Amygdala (tissue), 56 donors: ENCODE measurements at places on chromosomes 4 and X.
A peak's percentile ranks its signal among the peaks of the same experiment; 100 is the strongest.

DNA sequence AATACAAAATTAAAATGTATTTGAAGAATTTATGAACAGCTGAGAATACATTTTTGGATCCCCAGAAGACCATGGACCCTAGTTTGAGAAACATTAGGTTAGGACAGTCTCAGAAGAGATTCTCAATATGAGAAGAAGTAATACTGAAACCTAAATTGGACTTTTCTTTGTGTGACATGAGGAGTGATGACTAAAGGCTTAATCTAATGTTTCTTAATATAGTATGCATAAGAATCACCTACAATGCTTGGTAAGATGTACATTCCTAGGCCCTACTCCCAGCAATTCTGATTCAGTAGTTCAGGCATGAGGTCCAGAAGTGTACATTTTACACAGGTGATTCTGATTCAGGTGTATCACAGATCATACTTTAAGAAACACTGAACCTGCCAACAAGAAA lies 31.6 kb upstream of the HUWE1 start:
- DNase-seq, result no peak

- no peak for DNase-seq
These were observed 16.0 kb upstream of the MID1 start for GRCh38 chrX:10636337-10636736.

- no peak for DNase-seq
These were observed 102.5 kb downstream of the CPEB2 start for GRCh38 chr4:15104825-15105224.

DNA sequence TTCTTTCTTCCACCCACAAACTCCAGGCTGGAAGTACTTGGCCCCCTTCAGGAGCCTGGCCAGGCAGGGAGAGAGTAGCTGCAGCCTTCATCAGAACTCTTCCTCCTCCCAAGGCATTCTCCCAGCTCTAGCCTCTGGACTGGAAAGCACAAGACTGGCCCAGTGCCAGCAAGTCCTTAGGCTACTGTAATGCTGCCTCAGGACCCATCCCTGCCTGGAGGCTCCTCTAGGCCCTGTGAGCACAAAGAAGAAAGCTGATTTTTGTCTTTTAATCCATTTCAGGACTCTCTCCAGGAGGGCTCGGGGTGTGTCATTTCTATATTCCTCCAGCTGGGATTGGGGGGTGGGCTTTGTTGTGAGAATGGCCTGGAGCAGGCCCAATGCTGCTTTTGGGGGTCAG lies 10.8 kb downstream of the AWAT2 start:
- DNase-seq, result no peak

GRCh38 chr4:177271915-177272766 lies 37.5 kb upstream of the NEIL3 start:
- no peak for DNase-seq

DNA sequence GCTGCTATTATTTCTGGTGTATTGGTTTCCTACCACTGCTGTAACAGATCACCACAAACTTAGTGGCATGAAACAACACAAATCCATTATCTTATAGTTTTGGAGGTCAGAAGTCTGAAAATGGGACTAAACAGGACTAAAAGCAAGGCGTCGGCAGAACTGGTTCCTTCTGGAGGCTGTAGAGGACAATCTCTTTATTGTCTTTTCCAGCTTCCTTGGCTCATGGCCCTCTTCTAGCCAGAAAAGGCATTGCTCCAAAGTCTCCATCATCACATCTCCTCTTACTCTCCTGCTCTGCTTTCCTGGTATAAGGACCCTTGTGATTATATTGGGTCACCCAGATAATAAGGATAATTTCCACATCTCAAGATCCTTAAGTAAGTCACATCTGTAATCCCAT lies 121.9 kb downstream of the CLCN4 start:
- no peak for DNase-seq

GRCh38 chrX:24870143-24870542 lies 145.6 kb downstream of the ARX start:
- DNase-seq, result no peak

DNA sequence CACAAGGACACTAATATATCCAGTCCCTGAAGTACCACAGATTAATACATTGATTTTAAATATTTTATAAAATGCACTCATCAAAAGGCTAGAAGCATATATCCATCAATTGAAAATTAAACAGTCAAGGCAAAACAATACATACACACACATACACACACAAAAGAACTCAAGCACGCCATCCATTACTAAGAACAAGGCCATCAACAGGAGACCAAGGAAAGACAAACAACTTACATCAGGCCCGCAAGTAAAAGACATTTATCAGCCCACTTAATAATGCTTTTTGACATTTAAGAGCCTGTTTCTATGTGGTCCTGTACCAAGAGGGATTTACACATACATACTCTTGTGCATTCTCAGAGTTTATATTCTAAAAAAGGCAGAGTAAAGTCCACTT lies 50.0 kb upstream of the ZNF827 start:
- no peak for DNase-seq

- DNase-seq, result no peak
These were observed 174.5 kb downstream of the SMIM20 start for GRCh38 chr4:26088433-26088928.

GRCh38 chr4:2331043-2331420 lies 69.1 kb upstream of the MXD4 start:
- no peak for DNase-seq

- DNase-seq, result no peak
These were observed 52.1 kb downstream of the XAGE2 start for GRCh38 chrX:52420824-52421443.

- DNase-seq, result no peak
These were observed 142.4 kb upstream of the ANKRD50 start for GRCh38 chr4:124854968-124855367.

- no peak for DNase-seq
These were observed 275.2 kb upstream of the EDA2R start for GRCh38 chrX:66914080-66914479.

GRCh38 chrX:31237189-31237588 lies 165.3 kb upstream of the FTHL17 start:
- DNase-seq, result no peak

GRCh38 chr4:1212546-1213335 lies 36.2 kb downstream of the CTBP1 start:
- no peak for DNase-seq

DNA sequence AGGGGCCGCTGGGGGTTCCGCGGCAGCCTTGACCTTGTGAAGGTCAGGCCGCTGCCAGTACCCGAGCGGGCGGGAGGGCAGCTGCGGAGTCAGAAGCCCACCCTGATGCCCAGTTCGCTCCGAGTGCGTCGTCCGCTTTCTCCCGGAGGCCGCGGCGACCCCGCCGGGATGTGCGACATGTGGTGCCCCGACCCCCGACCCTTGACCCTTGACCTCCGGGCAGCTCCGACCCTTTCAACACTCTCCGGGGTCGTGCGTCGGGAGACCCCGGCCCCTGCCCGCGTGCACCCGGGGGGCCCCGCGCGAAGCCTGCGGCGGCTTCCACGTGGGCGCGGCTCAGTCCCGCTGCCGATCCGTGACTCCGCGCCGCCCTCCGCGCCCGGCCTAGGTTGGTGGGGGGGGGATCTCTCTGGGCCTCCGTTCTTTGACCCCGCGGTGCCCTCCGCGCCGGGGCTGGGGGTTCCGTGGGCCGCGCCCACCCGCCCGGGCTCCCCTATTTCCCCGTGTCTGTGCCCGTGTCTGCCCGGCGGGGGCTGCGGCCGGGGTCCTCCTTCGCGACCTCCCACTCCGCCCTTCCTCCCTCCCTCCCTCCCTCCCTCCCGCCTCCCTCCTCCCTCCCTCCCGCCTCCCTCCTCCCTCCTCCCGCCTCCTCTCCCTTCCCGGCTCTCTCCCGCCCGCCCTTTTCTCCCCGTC lies 609 bp upstream of the SLC25A6 start:
- no peak for DNase-seq

DNA sequence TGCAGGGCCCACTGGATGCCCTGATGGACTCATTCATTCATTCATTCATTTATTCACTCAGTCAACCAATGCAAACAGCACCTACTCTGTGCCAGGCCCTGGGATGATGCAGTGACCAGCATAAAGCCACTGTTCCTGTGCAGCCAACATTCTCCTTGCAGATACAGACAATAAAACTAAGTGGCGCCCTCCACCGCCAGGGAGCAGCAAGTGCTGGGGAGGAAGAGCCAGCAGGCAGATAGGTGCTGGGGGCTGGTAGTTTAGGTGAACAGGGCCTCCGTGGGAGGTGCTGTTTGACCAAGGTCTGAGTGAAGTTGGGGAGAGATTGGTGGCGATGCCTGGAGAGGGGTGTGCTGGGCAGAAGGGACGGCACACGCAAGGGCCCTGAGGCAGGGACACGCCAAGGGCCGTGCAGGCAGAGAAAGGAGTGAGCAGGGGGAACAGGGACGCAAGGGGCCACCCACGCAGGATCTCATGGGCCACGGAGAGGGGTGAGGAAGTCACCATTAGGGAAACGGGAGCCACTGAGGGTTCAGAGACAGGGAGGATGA lies 65.5 kb downstream of the WFS1 start:
- no peak for DNase-seq

- peak; percentile 83 for DNase-seq
These were observed 1.8 kb downstream of the ABCD1 start for GRCh38 chrX:153726286-153727122.

DNA sequence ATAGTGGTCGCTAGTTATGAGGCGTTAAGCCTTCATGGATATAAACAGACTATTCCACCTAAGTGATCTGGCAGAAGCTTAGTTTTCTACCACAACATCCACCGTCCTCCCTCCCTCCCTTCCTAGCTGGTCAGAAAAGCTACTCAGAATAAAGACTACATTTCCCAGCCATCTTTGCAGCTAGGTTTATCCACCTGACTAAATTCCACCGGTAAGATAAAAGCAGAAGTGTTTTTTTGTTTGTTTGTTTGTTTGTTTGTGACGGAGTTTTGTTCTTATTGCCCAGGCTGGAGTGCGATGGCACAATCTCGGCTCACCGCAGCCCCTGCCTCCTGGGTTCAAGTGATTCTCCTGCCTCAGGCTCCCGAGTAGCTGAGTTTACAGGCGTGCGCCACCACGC lies 44.3 kb downstream of the HELT start:
- no peak for DNase-seq

GRCh38 chr4:52106191-52106590 lies 55.1 kb downstream of the SPATA18 start:
- no peak for DNase-seq

GRCh38 chr4:33067221-33067620 lies 2347.1 kb downstream of the PCDH7 start:
- no peak for DNase-seq

GRCh38 chr4:182276210-182277109 lies 33.3 kb downstream of the TENM3 start:
- DNase-seq, result no peak

DNA sequence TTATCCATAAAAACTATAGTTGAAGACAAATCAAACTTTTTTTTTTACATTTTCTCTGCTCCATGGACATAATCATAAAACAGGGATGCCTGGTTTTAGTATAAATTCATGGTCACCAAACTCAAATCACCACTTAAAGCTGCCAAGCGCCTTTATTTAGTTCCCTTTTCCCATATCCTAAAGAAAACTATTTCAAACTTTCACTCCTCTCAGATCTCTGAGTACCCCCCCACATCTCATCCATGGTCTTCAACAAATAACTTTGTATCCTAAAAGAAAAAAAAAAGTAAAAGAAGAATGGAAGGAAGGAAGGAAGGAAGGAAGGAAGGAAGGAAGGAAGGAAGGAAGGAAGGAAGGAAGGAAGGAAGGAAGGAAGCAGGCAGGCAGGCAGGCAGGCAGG lies 1438.7 kb downstream of the C4orf33 start:
- DNase-seq, result no peak

DNA sequence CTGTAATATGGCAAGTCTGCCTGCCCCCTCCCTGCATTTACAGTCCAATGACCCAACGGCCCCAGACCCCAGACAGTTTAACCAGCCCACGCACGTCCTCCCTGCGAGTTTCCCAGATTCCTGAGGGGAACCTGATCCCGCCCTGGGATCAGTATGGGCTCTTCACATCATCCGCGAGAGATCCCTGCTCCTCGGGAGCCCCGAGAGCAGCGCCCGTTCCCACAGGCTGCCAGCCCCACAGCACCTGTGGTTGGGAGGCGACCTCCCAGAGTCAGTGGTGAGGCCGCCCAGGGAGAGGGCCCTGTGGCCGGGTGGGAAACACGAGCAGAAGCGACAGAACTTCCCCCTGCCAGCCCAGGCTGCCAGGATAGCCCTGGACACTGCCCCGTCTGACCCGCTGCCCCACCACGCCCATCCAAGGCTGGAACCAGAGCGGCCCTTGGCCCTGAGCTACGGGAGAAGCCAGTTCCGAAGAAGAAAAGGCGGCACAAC lies 32.8 kb downstream of the TSC22D3 start:
- DNase-seq, result no peak

- no peak for DNase-seq
These were observed 22.9 kb downstream of the RASL11B start for GRCh38 chr4:52884994-52885393.

GRCh38 chr4:71415491-71415890 lies 76.7 kb downstream of the SLC4A4 start:
- DNase-seq, result no peak

GRCh38 chr4:102524691-102525090 lies 23.5 kb downstream of the NFKB1 start:
- no peak for DNase-seq

DNA sequence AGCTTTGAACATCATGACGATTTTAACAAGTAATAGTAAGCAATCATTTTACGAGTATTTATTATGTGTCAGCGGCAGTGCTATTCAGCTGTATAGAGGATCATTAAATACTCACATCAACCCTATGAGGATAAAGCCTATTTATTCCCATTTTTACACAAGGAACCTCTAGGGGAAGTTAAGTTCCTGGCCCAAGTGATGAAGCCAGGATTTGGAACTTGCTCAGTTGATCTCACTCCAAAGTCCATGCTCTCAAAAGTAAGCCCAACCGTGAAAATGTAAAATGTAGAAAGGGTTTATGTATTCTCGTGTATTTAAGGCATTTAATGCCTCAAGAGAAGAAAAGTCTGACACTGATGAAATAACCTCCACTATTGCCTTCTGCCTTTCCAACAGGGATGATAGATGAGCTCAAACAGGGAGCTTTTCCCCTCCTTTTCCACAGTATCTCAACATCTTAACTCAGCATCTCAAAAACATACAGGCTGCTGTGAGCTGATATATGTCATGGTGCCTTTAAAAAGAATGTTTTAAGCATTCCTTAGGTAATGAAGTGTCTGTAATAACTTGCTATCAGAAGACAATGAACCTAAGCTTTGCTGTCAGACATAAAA lies 35.0 kb upstream of the PLA2G12A start:
- no peak for DNase-seq

DNA sequence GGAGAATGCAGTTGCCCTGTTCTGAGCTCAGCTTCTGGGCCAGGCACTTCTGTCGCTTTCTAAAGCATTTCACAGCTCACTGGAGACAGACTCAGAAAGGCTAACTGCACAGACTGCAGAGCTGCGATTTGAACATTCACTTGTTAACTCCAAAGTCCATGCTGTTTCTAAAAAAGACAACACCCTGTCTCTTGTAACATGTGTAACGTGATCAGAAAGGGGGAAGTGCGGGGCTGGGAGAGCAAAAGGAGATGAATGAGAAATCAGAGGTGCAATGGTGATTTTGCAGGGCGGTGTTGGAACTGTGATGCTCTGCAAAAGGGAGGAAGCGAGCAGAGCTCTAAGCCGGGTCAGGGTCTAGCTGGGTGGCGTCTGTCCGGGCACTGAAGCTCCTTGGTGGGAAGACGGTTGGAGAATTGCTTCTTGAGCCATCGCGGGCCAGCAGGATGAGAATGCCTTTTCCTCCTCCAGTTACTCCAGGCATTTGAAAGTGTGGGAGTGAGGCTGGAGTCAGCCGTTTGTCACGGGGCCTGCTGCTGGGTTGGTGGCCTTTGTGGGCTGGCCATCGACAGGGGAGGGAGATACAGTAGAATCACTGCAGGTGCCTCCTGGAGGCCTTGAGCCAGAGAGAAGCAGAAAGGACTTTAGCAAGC lies 20.3 kb downstream of the TBC1D14 start:
- DNase-seq, result no peak
